NB4 (cell line): ENCODE measurements at places on chromosomes 7 and 10.
A peak's percentile ranks its signal among the peaks of the same experiment; 100 is the strongest.

GRCh38 chr10:48926764-48927540 is 12.7 kb downstream of the LRRC18 start:
- DNase-seq: peak; percentile 11

- no peak for DNase-seq
Observed at GRCh38 chr7:19375976-19376375, 230.8 kb upstream of the FERD3L start.

DNA sequence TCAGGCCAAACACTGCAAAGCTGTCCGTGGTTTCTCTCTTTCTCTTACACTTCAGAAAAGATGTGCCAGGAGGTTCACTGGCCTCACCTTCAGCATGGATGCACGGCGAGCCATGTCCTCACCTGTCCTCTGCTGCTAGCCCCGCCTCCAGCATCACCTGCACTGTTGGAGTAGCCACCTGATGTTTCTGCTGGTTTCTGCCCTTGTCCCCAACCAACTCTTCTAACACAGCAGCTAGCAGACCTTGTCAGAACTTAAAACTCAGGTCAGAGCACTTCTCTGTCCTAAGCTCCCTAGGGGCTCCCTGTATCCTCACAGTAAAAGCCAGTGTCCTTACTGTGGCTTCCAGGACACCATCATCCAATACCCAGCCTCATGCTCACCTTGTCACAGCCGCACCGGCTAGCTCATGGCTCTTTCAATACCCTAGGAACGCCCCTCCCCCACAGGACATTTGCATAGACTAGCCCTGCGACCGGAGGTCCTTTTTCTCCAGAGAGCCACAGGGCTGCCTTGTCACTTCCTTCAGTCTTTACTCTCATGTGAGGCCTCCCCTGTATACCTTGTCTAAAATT is 15.2 kb downstream of the PALD1 start:
- peak; percentile 84 for DNase-seq

DNA sequence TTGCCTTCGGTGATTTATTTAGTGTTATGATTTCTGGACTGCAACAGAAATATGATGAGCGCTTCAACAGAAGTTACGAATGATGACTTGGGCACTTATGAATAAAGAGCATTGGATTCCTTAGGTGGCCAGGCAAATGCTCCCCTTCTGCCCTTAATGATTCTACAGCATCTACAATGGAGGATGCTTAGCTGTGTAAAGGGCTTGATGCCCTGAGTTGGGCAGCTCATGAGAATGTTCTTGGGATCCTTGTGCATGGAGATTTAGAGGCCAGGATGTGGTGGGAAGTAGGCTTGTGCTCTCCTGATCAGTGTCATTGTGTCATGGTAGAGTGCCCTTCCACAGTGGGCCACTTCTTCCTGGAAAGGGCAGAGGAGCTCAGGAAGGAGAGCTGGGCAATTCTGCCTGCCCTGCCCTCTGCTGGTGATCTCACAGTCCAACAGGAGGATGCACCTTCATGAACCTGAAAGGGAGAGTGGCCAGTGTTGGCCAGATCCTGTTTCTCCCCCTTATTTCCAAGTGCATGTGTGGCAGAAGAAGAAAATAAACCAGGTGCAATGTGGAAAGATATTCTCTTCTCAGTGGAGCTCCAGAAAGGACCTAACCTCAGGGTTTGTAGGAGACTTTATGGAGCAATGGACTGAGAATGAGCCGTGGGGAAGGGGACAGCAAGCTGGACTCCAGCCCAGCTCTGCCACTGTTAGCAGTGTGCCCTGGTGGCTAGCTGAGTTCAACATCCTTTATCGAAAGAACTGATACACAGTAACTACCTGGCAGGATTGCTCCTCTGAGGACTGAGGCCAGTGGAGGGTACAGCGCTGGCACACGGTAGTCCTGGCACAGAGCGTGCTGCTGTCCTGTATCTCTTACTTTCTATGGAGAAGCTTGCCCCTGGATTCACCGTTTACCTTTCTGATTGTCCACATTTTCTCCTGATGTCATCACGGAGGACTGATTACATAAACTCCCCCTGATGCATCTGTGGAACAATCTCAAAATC is 182.9 kb downstream of the BMPER start:
- DNase-seq: peak; percentile 43

- DNase-seq: no peak
Observed at GRCh38 chr10:35797187-35797586, 155.1 kb upstream of the FZD8 start.
